ENCODE measurements at places on chromosomes 1 and 21.

- DNase-seq, result no peak
Observed at GRCh38 chr1:168976267-168976666, 130.2 kb upstream of the ATP1B1 start.

GRCh38 chr1:100065183-100065968 lies 67.4 kb downstream of the SASS6 start:
- DNase-seq, result no peak

DNA sequence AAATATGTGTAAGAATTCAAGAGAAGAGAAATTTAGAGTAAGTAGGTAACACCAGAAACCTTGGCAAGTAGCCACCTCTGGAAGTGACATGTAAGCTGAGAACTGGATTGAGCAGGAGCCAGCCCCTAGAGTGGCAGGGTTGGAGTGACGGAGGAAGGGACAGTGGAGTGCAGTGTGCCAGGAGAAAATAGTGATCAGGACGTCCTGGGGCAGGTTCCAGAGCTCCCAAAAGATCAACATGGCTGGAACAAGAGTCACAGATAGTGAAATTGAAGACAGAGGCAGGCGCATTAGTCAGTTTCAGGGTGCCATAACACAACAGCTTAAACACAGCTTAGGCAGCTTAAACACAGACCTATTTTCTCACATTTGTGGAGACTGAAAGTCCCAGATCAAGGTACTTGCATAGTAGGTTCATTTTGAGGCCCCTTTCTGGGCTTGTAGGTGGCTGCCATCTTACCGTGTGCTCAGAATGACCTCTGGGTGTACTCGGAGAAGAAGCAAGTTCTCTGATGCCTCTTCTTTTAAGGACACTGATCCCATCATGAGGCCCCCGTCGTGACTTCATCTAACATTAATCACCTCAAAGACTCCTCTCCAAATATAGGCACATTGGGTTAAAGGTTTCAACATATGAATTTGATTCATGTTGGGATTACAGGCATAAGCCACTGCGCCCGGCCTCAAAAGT lies 37.2 kb downstream of the GNPAT start:
- DNase-seq, result no peak

DNA sequence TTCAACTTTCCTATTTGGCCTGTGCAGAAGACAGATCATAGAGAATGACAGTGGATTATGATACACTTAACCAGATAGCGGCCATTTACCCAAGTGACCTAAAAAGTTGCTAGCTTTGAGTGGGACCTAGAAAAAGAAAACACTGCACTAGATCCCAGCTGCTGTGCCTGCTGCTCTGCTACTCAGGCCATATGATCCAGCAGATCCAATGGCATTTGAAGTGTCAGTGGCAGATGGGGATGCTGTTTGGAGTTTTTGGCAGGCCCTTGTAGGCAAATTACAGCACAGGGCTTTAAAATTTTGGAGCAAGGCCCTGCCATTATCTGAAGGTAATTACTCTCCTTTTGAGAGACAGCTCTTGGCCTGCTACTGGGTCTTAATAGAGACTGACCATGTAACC lies 74.0 kb upstream of the KCNE2 start:
- no peak for DNase-seq

- DNase-seq, result no peak
Observed at GRCh38 chr1:98203466-98203865, 282.6 kb upstream of the DPYD start.

DNA sequence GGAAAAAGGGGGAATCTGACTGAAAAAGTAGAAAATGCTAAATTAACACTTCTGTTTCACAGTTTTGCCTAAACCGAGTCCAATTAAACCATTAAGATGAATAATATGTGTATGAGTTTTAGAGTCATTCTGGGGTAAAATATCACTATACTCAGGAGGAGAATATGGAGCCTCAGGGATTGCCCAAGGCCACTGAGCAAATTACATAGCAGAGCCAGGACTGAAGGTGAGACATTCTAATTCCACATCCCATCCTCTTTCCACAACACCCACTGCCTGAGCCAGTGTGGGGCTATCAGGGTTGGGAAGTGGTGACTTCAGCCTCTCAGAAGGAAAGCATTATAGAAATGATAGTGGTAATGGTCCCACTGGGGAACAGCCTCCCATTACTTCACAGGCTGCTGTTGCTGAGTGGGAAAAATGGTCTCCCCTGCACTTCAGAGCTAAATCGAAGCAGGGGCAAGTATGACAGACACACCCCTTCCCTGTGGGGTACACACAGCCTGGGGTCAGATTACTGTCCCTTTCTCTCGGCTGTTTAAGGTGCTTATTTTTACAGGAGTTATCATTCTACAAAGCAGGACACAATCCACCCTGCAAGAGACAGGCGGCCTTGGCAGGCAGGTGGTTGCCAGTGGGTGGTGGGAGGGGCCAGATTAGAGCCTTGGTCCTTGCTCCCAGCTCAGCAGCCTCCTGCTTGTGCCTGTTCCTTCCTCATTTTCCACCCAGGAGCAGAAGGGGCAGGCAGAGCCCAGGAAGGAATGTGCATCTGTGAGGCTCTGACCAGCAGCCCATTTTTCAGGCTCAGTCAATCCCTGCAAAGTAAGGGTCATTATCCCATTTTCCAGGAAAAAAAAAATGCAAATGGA lies 9.5 kb upstream of the BCAR3 start:
- DNase-seq, result no peak

GRCh38 chr1:166182281-166182680 lies 15.5 kb upstream of the FAM78B start:
- no peak for DNase-seq

DNA sequence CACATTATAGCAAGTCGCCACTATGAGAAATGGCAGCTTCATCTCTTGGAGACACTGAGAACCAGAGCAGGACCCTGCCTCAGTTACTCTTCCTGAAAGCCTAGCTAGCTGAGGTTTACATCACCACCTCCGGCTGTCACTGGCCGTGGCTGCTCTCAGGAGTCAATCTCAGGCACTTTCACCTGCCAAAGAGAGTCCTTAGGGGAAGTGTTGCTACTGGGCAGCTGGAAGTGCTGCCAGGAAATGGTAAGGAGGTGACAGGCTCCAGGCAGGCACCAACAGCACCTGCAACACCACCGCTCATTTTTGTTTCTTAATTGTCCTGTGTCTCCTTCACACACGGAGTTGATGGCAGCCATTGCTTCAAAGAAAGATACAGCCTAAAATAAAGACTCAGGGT lies 92.5 kb downstream of the DSCAM start:
- DNase-seq, result no peak

GRCh38 chr1:109240158-109241152 lies 8.9 kb upstream of the CELSR2 start:
- DNase-seq, result peak; percentile 74

- DNase-seq, result no peak
Observed at GRCh38 chr1:38919130-38919529, 22.5 kb downstream of the RHBDL2 start.

- no peak for DNase-seq
Observed at GRCh38 chr1:234990874-234991801, 137.5 kb downstream of the TOMM20 start.

DNA sequence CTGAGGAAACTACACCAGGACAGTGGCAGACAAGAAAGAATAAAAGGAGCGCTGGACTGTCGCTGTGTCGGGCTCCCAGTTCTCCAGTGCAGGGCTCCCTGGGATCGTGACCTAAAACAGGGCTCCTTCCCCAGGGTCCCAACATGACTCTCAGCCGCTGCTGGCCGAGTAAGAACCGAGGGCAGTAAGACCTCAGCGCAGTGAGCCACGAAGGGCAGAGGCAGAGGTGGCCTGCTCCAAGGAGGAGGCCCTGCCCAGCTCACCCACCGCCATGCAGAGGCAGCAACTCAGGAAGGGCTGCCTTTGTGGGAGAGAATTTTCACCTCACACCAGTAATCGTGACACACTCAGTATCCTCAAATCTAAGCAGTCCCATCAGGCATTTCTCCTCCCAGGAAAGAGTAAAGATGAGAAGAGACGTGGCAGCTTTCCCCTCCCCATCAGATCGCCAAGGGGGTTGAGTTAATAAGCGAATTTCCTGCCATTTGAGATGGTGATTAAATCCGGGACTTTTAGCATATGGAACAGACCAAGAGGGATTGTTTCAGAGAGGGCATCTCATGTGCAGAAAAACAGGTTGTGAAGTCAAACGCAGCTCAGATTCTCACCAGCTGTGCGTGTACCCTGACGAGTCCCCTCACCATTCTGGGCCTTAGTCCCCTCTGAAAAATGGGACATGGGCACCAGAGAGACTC lies 19.8 kb upstream of the ARTN start:
- DNase-seq, result no peak

GRCh38 chr1:221711656-221712055 lies 30.2 kb downstream of the DUSP10 start:
- DNase-seq, result no peak

DNA sequence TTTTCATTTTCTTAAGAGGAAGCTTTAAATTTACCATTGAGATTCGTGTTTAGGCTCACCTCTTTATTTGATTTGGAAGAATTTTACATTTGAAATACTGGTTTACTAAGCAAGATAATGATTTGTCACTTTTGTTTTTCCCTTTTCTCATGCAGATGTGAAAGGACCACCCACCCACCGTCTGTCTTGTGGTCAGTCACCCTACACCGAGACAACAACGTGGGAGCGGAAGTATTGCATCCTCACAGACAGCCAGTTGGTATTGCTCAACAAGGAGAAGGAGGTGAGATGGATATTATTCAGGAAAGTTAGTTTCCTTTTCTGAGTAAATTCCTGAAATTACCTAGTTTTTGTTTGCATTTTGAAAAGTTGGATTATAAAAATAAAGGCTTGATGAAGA lies 189.5 kb downstream of the RASAL2 start:
- DNase-seq, result no peak

DNA sequence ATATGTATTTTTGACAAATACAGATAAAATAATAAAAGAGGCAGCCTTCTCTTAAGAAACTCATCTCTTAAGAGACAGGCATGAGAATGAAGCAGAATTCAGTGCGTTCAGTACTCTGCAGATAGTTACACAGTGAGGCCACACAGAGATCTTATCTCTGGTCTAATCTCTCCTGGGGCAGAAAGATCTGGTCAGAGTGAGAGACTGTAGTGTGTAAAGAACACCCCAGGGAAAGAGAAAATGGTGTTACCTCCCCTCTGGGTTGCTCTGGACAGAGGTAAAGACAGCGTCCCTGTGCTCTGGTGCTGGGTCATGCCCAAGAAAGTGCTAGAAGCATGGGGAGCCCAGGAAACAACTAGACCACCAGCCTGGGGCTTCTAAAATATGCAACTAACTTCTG lies 216.3 kb downstream of the SIPA1L2 start:
- DNase-seq, result no peak

- DNase-seq, result no peak
Observed at GRCh38 chr1:109296782-109297181, 10.0 kb downstream of the MYBPHL start.

GRCh38 chr1:173430677-173431303 lies 46.3 kb upstream of the PRDX6 start:
- DNase-seq, result no peak

DNA sequence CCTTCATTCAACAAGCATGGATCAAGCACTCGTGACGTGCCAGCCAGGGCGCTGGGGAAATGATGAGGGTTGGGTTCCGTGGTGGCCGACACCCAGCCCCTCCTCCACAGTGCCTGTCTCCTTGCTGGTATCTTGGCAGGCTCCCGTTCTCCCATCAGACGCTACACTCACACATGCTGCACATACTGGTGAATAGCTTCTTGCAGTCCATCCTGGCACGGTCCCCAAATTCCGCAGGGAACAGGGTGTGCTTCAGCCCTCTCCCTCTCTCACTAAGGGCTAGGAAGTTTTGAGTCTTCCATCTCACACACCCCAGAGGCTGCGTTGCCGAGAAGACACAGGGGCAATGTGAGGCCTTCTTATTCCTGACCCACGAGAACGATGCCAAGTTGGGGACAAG lies 10.1 kb upstream of the MEF2D start:
- DNase-seq, result peak; percentile 95

GRCh38 chr1:178534137-178534868 lies 21.4 kb downstream of the TEX35 start:
- DNase-seq, result no peak

- no peak for DNase-seq
Observed at GRCh38 chr1:60922304-60922703, 160.1 kb upstream of the NFIA start.

DNA sequence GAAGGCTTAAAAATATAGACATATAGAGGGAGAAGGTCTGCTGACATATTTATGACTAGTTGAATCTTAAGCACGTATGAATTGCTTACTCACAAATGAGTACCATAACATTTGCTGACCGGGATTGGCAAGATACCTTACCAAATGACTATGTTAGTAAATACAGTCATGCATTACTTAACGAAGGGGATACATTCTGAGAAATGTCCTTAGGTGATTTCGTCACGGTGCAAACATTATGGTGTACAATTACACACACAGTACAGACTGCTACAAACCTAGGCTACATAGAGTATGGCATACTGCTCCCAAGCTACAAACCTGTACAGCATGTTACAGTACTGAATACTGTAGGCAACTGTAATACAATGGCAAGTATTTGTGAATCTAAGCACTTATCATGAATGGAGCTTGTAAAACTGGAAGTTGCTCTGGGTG lies 19.4 kb upstream of the UBE2U start:
- DNase-seq, result no peak

GRCh38 chr1:114524944-114525343 lies 13.9 kb upstream of the TRIM33 start:
- no peak for DNase-seq

DNA sequence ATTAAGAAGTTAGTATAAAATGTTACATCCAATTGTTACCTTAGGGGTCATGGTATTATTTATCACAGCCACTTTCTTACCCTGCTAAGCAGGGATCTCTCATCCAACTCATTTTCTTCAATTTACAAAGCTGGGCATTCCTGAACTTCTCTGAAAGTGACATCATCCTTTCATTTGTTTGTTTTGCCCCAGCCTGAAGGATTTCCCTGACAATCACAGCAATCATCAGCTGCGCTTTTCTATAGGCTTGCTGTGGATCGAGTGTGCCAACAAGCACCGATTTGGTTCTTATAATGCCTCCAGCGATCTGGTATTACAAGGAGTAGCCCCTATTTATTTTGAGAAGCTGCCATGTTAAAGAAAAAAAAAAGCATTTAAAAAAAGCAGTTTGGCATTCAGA lies 240.2 kb downstream of the USH2A start:
- DNase-seq, result no peak

- DNase-seq, result no peak
Observed at GRCh38 chr21:41564871-41565274, 56.9 kb upstream of the TMPRSS2 start.

GRCh38 chr1:63691701-63692425 lies 82.0 kb upstream of the ROR1 start:
- peak; percentile 62 for DNase-seq

- no peak for DNase-seq
Observed at GRCh38 chr1:9575486-9575885, 13.2 kb upstream of the TMEM201 start.

DNA sequence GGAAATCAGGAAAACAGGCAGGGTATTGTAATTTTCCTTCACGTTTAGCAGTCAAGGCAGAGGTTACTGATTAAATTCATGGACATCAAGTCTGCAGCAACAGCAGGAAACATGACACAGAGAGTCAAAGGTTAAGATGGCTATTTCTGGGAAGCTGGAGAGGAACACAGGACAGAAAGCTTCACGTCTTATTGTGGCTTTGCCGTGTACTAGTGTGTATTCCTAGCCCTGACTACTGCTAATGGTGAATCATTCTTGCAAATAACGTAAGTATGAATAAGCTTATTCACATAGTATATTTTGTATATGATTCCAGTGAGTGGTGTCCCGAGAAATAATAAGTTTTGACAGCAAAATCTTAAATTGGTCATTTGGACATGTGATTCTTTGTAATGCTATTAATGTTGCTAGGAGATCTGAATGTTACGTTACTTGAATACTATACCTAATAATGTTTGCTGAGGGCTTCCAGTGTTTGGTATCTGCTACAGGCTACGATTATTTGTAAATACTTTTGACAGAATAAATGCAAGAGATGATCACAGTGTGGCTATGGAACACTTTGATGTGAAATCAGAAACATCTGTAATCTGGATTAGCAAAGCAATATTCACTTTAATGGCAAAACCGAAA lies 77.4 kb downstream of the DISP1 start:
- DNase-seq, result no peak

Measured in uterus (tissue), 4 donors.